ENCODE measurements at places on chromosomes 11 and 22.
A peak's percentile ranks its signal among the peaks of the same experiment; 100 is the strongest.

DNA sequence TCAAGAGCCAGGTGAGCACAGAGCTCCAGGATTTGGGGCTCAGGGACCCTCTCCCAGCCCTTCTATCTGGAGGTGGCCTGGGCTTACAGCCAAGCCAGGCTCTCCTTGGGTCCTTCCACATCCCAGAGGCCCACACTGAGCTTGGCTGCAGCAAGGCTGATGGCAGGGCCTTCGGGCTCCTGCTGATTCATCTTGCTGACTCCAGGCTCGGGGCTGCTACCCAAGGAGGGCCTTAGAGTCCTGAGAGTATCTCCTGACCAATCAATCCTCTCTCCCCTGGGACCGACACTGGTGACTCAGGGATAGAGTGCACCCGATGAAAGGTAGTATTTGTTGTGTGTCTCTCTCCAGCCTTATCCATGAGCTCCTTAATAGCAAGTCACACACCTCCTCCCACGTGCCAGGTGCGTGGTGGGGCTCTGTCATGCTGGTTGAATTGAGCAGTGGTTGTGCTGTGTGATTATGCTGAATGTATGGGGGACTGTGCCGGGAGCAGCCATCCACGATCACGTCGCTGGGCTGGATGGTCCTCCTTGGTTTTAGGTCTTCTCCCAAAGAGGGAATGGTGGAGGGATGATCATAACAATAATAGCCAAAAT lies 62.3 kb downstream of the GRIK4 start:
- no peak for DNase-seq

- no peak for DNase-seq
These were observed 27.3 kb upstream of the MUC5AC start for GRCh38 chr11:1130276-1131032.

- no peak for DNase-seq
These were observed 1018.6 kb downstream of the TBC1D22A start for GRCh38 chr22:47781024-47781423.

DNA sequence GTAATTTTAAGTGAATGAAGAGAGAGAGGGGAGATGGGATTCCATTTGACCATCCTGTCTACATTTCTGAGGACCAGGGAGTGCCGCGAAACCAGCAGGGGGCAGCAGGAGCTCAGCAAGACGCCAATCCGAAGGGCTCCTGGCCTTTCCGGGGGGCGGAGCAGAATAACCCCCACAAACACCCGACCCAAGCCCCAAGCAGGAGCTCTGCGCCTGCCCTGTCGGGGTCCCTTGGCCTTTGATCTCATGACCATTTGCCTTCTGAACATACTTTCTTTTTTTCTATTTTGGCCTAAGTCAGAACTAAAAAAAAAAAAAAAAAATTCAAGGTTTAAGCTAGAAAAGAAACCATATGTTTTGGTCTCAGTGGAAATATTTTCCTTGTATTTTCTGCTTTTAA lies 21.9 kb upstream of the SCN2B start:
- peak; percentile 86 for DNase-seq

DNA sequence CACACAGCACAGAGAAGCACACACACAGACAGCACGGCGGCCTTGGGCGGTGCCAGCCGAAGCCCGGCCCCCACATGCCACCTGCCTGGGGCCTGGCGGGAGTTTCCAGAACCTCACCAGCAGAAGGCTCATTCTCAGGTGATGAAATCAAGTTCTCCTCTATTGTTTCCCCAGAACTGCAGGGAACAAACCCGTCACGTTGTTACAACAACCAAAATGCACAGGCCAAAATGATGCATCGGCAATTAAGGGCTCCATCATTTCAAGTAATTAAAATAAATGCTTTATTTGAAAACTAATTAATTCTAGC lies 30.8 kb downstream of the GNB1L start:
- DNase-seq = peak; percentile 23
